ENCODE measurements at places on chromosomes 3 and 15.

DNA sequence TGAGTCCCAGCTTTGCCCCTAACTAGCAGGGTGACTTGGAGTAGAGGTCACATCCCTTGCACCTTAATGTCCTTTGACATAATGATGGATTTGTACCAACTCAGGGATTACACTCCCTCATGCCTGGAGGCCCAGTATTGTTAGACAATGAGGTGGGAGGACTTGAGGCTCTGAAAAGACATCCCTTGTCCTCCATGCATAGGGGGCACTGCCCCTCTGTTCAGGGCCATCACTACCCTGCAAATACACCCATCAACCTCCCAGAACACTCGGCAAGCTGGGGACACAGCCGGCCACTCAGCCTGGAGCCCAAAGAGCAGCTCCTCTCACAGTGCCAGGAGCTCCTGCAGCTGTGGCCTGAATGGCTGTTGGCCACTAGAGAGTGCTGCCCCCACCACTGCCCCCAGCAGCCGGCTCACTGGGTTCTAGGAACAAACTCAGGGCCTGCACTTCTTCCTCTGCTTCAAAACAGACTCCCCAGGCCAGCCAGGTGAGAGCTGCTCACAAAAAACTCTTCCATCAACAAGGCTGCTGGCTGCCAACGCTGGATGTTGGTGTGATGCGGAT lies 90.2 kb downstream of the GABRB3 start:
- DNase-seq: no peak

DNA sequence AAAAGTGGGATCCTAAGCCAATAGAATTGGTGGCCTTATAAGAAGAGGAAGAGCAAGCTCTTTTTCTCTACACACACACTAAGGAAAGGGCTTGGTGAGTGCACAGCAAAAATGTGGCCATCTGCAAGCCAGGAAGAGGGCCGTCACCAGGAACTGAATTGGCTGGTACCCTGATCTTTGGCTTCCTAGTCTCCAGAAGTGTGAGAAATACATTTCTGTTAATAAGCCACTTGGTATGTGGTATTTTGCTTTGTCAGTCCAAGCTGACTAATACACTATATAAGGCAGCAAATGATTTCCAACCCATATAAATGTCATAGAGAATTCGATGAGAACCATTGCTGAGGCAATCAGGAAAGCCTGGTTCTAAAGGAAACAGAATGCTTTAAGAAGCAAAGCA lies 816.3 kb upstream of the SEMA6D start:
- DNase-seq: no peak

DNA sequence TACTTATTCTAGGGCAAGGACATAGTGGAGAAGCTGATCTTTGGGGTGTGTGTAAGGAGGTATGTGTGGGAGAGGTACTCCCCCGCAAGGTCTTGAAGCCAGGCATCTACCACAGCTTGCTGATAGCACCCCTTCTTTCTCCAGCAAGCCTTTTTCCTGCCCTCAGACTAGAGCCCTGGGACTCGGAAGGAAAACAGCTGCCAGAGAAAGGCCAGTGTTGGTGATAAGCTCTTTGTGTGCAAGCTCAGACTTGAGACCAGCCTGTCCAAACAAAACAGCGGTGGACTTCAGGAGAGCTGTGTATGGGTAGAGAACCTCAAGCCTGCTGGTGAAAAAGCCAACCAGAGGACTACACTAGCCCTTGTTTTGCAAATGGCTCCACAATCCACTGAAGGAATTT lies 1028.6 kb downstream of the MCTP2 start:
- no peak for DNase-seq

DNA sequence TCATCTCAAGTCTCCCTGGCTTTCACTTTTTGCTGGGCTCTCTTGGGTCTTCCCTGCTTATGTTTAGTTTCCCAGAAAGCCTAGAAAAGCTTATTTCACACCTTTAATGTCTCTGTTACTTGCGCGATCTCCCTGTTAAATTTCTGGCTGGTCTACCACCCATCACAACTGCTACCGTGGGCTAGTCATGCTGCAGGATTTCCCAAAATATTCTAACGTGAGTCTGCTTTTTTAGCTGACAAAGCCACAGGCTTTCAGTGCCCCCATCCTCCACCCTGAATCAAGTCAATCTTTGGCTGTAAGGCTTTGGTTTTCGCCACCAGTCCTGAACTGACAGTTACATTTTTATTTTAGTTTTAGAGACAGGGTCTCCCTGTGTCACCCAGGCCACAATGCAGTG lies 74.1 kb downstream of the SUMF1 start:
- DNase-seq: no peak

- no peak for DNase-seq
Measured at GRCh38 chr15:91849749-91850161, 3.8 kb upstream of the SLCO3A1 start.

GRCh38 chr3:16439163-16439847 lies 74.2 kb downstream of the RFTN1 start:
- no peak for DNase-seq

Measured in activated effector memory CD4-positive, alpha-beta T cell treated with anti-CD3 and anti-CD28 coated beads, Interleukin-2, amount 50 U/mL, for 16 hours (primary cell).